ENCODE measurements at places on chromosomes 5 and 9. TPM values are rescaled to one million over a fixed set of nuclear protein-coding genes. Genes with fewer than 3 reads are reported as not detected.

SPEF2 gene
- 1.6 TPM for total RNA-seq

FOXE1 gene
- total RNA-seq, result 7.6 TPM

SPINK6 gene
- total RNA-seq, result 2.9 TPM

GZMA gene
- total RNA-seq, result 0.36 TPM

TOR2A gene
- total RNA-seq, result 9.5 TPM

ADAMTS6 gene
- 1.2 TPM for total RNA-seq

GDNF gene
- total RNA-seq, result 0.80 TPM

DNA sequence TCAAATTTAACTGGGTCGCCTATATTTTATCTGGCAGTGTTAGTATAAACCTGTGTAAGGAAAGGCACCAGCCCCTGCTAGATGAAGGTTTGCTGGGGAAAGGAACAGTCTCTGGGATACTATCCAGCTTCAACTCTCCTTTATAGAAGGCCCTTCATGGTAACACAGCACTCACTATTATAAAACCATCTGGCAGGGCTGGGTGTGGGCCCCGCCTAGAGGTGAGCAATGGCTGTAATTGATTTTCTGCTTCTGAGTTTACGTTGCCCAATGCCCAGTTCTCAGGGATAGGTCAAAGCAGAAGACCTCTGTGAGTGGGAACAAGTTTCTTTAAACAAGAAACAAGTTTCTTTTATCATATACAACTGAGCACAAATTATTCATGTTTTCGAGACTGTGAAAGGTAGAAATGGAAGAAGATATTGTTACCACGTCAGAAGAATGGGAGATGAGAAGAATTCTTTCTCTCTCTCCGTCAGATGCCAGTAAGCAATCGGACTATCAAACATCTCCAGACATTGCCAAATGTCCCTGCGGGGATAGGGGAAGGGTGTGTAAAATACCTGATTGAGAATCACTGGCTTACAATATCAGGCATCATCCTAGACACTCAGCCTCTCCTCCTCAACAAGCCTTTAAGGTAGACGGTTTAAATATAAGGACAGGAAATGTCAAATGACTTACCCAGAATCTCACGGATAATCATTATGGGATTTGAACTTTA lies 205.9 kb downstream of the PDZD2 start:
- peak; percentile 48 for ATAC-seq

DNA sequence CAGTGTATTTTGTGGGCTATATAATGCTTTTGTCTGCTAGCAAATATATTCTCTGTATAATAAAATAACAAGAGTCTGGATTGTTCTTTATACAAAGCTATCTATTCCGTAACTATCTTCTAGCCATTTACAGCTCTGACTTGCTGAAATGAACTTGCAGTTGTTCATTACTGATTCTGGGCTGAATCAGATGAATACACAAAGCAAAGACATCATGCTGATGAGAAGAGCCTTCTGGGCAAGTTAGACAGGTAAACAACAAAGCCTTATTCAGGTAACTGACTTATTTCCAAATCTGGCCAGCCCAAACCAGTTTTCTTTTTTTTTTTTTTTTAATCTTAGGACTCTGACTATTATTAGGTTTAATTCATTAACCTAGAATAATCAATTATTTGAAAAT lies 255.5 kb downstream of the KIAA0825 start:
- ATAC-seq, result peak; percentile 73

GRCh38 chr5:135210286-135211055 lies 176.4 kb upstream of the PITX1 start:
- no peak for ATAC-seq

DNA sequence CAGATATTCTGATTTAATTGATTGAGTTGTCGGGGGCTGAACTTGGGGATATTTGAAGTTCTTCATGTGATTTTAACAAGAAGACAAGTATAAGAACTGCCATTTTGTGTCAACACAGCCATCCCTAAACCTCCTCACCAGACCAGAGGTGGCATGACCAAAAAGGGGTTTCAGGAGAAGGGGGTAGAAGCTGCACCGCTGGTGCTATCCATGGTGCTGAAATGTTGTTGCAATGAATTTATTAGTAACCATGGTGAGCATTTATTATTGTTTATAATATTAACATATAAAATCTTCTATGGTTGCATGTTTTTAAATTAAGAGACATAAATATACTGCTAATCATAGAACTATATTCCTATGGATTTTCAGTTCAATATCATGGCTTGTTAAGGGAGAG lies 72.3 kb downstream of the GNA14 start:
- no peak for ATAC-seq

DNA sequence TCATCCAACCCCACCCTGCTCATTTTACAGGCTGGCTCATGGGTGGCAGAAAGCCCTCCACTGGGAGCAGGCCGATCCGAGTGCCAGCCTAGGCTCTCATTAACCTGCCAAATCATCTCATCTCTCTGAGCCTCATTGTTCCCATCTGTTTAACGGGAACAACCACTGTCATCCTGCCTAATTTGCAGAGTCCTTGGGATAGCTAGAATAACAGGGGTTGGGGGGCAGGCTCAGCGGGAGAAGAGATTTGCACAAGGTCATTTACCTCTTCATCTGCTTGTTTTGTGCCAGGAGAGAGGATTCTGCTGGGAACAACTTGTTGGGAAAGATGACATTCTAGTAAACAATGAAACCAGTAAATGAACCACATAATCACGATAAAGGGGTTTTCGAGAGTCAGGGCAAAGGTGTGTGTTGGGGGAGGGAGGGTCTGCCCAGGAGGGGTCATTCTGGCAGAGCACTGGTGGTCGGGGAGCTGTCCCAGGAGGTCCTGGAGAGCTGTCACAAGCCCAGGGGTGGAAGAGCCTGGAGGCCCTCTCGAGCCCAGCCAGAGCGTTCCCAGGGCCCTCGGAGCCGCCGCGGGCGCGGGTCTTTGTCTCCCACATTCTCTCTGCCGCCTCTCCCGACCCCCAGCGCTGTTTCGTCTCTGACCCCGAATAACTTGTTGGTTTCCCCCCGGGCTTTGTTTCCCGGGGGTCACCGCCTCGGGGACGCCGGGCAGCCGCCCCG lies 22.8 kb upstream of the NDST1 start:
- no peak for ATAC-seq

GRCh38 chr5:151427258-151427657 lies 20.1 kb upstream of the SLC36A1 start:
- ATAC-seq, result no peak

- no peak for ATAC-seq
Observed at GRCh38 chr9:89461265-89461664, 36.6 kb downstream of the SEMA4D start.

DNA sequence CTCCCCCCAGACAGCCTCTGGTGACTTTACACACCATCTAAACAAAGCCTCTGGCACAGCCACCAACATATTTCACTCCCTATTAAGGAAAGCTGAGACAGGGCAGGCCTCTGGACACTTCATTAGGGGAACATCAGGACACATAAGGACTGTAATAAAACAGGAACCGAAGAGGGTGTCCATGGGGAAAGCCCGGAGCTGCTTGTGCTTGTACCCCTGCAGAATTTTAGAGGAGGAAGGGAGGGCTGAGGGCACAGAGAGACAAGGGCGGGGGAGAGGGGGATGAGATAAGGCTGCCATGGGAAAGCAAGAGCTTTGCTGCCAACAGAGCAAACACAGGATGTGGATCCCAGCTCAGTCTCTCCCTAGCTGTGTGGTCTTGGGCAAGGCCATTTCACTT lies 138.4 kb downstream of the ASTN2 start:
- ATAC-seq, result no peak

DNA sequence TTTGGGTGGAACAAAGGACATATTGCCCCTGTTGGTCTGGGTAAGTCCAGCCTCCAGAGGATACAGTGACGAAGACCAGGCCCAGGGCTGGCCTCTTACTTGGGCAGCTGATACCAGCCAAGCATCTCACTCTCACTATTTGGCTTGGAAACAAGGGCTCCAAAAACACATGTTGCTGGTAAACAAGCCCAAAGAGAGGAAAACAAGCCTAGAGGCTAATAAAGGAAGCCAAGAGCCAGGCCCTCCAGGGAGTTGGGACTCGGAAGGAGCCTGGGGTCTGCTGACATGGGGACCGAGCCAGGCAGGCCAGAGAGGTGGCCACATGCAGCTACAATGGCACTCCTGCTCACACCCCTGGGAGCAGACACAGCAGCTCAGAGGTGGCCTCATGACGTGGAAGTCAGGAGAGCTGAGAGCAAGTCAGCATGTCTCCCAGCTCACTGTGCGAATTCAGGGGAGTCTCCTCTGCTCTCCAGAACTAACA lies 5.7 kb downstream of the SPARC start:
- no peak for ATAC-seq

GRCh38 chr9:88923653-88924288 lies 67.5 kb upstream of the S1PR3 start:
- no peak for ATAC-seq

- ATAC-seq, result no peak
Observed at GRCh38 chr9:19634881-19635280, 154.0 kb downstream of the SLC24A2 start.

DNA sequence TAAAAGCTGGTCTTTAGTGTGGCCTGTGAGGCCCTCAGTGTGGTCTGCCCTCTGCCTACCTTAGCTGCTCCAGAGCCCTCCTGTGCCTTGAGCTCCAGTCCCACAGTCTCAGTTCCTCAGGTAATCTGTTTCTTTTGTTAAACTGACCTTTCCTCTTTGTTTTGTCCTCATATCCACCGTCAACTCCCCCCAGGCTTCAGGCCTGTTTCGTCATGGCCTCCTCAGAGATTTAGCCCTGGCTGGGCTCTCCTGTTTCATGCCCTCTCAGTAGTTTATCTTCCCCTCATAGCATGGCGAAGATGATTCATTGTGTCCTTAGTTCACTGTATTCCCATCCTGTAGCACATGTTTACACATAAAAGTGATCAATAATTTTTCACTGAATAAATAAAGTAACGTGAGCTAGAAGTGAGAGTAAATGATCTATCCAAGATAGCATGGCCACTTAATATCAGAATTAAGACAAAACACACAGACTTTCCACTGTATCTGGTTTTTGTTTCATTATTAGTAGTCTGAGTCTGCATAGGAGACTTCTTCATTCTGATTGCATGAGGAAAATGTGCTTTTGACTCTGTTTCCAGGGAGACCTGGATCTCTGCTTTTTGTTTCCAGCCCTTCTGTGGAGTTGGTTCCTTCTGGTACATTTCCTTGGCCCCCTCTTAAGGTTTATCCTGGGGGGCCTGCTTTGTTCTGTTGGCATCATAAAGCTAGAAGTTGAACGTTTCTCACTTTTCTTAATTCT lies 70.5 kb downstream of the SNX24 start:
- no peak for ATAC-seq

- ATAC-seq, result peak; percentile 19
Observed at GRCh38 chr9:95101326-95101725, 216.2 kb downstream of the FANCC start.

- peak; percentile 87 for ATAC-seq
Observed at GRCh38 chr9:25602400-25603044, 75.7 kb downstream of the TUSC1 start.

GRCh38 chr9:123418052-123418430 lies 62.0 kb downstream of the CRB2 start:
- ATAC-seq, result no peak

DNA sequence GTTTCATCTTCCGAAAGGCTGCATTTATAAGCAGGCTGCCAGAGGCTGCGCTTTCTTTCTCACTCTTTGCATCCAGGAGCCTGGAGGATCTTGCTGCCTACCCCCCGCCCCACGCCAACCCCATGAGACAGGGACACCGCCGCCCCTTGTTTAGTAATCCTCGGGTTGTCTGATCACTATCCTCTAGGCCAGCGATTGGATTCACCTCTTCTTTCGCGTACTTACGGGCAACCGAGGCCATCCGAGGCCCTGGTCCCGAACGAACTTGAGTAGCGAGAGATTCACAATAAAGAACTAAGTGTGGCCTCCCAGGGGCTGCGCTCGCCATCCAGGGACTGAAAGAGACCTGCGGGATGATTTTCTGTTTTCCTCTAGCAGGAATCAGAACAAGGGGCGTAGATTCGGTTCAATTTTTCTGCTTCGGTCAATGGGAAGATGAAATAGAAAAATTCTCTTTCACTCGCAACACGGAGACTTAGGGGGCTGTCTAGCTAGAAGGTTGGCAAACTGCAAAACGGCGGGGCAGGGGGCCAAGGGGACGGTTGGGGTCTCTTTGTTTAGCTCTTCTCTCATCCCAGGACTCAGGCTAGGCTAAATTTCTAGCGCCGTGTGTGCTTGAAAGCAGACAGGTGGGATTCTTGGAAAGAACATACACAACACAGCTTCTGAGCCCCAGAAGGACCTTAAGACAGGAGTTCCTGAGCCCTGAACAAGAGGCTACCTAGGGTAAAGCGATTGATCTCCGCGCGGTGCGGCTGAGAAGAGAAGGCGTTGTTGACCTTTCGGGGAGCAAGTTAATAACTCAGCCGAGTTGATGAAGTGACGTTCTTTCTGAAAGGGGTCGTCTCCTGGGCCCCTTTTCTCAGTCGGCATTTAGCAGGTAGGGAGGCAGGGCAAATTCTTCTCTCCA lies 5.8 kb upstream of the ISL1 start:
- no peak for ATAC-seq

DNA sequence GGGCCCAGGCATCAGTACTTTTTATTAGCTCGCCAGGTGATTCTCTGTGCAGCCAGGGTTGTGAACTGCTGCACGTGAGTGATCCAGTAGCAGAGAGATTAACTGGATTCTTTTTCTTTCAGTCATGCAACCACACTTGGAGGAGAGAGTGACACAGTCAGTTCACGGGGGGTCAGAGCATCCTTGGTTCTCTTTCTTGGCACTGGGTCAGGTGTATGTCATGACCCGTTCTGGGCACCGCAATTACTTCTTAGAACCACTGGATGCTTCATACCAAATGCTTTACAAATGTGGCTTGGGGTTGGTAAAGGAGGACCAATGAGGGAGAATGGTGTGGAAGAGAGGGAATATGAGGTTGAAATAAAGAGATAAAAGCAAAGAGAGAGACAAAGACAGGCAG lies 368.7 kb downstream of the MLLT3 start:
- no peak for ATAC-seq

DNA sequence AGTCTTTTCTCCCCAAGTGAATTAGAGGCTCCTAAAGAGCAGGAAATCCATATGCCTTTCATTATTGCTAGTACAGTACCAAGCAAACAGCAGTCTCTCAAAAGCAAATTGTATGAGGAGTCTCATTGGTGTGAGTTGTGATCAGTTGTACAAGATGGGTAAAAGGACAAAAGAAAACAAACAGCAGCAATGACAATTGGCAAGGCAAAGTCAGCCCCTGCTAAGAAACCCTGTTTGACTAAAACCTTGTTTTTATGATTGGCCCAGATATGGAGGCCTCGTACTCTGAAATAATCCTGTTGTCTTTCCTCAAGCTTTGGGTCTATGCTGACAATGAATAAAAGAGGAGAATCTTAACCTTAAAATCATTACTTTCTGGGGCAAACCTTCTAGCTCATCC lies 69.8 kb downstream of the FOXD1 start:
- no peak for ATAC-seq

DNA sequence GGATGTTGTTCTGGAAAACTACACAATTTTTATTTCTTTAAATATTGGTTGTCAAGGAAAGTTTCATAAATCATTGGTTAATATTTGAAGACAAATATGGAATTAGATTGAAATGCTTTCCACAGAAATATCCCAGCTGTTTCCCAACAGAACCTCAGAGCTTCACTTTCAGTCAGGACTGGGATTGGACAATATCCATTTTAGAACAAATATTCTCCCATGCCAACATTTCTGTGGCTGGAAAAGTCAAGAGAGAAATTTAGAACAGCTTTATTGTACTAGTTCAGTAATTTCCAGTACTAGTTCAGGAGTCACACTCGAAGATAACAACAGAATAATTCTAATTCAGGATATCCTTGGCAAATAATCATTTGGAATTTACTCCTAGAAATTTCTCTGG lies 116.1 kb upstream of the TUT7 start:
- no peak for ATAC-seq
